ENCODE measurements at places on chromosomes 3 and 15. TPM values are rescaled to one million over a fixed set of nuclear protein-coding genes. Genes with fewer than 3 reads are reported as not detected.

DNA sequence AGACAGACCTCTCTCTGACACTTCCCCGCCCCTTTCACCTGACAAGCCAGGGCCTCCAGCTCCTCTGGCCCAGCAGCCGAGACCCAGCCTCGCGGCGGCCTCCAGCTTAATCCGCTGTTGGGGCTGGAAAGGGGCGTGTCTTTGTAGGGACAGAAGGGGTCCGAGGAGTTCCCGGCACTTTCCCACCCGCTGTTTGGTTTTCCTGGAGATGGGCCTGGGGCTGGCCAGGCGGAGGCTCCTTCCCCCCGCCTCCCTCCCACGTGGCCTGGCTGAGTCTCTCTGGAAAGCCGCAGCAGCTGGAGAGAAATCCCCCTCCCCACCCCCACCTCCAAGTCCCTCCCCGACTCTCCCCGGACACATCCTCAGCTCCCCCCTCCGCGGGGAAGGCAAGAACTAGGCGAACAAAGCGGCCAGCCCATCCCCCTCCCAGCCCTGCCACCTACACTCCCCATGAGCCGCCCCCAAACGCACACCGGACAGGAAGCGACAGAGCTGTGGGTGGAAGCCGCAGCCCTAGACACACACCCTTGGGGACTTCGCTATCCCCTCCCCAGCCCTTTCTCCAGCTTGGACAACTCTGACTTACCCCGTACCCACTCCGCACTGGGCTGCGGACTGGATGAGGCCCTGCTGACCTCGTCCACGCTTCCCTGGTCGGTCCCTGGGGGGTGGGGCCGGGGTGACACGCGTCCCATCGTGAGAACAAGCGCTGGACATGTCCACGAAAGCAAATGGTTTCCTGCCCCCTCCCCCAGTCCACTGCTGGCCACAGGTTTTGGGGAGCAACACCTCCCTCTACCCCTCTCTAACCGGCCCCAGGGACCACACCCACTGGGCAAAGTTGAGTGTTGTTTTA lies 1.2 kb downstream of the IGDCC4 start:
- DNase-seq = peak; percentile 23
- peaks cover 10% of the 10 kb centered on the region for H3K4me1 ChIP-seq
- H3K27me3 ChIP-seq = peaks cover 22% of the 10 kb centered on the region
- peak overlapping the region; percentile 73 for H3K4me3 ChIP-seq
- no peaks in the 10 kb centered on the region for H3K36me3 ChIP-seq

DNA sequence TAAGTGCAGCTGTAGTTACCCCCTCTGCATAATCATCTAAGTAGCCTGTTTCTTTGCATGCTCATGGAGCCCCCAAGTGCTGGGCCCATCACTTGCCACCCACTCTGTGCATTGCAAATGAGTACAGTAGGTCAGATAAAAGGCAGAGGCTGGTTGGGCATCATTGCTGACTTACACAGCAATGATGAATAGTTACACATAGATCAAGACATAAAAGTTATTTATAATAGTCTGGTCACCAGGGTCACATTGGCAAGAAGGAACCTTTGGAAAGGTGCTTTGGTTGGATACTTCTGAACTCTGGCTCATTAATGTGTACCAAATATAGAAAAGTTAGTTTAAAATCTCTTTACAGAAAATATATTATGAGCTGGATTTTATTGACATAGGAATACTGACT lies 111.6 kb downstream of the MITF start:
- no peak overlapping the region for H3K4me3 ChIP-seq
- DNase-seq = no peak
- peaks cover 32% of the 10 kb centered on the region for H3K27me3 ChIP-seq
- no peaks in the 10 kb centered on the region for H3K36me3 ChIP-seq
- H3K27ac ChIP-seq = no peak overlapping the region

GRCh38 chr3:46490338-46491084 lies 7.3 kb upstream of the RTP3 start:
- H3K27ac ChIP-seq = no peak overlapping the region
- H3K4me3 ChIP-seq = no peak overlapping the region
- H3K4me1 ChIP-seq = 0 out of 2 replicates have a peak, but pooled peaks cover 8% of the 10 kb centered on the region
- DNase-seq = peak; percentile 41
- no peaks in the 10 kb centered on the region for H3K36me3 ChIP-seq

- H3K36me3 ChIP-seq = no peaks in the 10 kb centered on the region
- no peak overlapping the region for H3K27ac ChIP-seq
- DNase-seq = no peak
- no peaks in the 10 kb centered on the region for H3K4me1 ChIP-seq
Measured at GRCh38 chr3:4562595-4562994, 69.4 kb downstream of the ITPR1 start.

DNA sequence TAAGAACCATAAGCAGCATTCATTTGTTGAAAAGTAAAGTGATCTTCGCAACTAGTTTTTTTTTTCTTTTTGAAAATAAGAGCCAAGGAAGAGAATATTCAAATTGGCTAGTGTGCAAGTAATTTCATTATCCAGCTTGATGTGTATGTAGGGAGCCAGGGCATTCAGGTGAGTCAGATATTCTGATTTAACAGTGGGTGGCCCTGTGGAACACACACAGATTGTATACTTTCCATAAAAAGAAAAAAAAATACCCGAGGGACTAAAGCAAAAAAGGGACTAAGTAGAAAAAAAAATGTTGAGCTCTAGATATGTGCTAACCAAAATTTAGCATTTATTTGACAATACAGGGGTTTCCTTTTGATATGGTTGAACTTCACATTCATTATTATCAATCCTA lies 96.9 kb upstream of the ROPN1 start:
- H3K27ac ChIP-seq = no peak overlapping the region
- H3K27me3 ChIP-seq = no peaks in the 10 kb centered on the region

DNA sequence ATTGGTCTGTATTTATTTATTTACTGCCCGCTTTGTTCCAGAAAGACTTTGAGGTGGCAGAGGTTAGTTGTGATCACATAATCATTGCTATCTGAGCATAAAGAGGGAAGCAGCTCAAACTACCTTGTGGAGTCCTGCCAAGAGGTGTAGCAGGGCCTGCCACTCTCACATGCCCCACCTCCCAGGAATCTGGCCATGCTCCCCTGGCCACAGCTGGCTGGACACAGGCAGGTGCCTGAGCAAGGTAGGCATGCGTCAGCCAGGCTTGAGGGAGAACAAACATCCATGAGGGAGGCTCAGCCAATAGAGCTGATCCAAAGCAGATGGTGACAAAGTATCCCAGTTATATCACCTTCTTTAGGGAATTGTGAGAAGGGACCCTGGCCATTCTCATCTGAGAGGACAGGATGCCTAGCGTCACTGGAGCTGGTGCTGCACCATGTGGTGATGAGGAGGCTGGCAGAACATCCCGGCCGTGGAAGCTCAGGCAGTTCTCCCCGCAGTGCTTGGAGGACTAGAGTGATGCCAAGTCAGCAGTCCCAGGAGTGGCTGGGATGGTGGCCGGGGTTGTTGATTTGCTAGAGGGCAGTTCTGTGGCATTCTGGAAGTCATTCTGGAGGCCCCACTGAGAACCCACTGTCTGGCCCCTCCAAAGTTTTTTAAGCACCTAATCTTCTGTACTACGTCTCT lies 6.8 kb upstream of the POLG start:
- no peak overlapping the region for H3K4me3 ChIP-seq
- no peaks in the 10 kb centered on the region for H3K4me1 ChIP-seq
- H3K36me3 ChIP-seq = no peaks in the 10 kb centered on the region
- H3K27me3 ChIP-seq = peaks cover 40% of the 10 kb centered on the region

DNA sequence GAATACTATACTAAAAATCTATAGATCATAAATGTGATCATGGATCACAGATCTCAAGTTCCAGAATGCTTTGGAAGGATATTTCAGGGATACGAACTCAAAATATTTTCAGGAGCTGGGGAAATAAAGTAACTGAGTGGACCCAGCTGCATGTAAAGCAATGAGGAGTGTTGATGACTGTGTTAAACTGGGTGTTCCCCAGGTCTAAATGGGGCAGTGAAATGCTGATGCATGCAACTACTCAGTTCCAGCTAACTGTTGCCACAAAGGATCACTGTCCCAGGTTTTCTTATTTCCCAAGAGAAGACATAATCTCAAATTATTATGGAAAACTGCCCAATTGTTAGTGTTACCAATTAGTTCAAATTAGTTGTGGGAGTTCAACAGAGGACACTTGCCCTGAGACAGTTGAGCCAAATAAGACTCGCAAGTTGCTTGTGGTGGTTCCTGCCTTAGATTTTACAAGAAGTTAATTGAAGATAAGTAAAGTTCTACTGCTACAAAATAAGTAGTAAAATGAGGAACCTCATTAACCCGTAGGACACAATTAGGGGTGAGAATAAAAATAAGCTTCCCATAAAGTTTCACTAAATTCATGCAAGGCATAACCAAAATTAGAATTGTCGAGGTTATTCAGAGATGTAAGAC lies 66.3 kb upstream of the IL12A start:
- DNase-seq = no peak
- H3K4me3 ChIP-seq = no peak overlapping the region
- no peaks in the 10 kb centered on the region for H3K27me3 ChIP-seq
- H3K27ac ChIP-seq = no peak overlapping the region
- H3K36me3 ChIP-seq = no peaks in the 10 kb centered on the region

DNA sequence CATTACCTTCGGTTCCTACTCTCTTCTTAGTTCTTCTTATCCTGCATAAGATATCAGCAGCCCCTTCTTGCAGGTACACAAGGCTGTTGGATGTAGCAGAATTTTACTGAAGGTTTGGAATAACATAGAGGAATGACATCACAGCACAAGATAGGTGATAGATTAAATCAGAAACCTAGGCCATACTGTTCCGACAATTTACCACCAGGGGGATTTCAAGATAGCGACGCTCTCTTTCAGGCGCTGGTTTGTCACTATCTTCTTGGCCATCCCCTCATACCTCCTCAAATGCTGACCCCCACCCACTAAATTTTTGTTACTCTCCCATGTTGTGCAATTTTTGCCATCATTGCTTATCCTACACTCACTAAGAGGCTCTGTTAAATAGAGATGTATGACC lies 3.5 kb downstream of the SIDT1 start:
- no peak for DNase-seq
- H3K4me1 ChIP-seq = 0 out of 2 replicates have a peak, but pooled peaks cover 4% of the 10 kb centered on the region
- H3K27me3 ChIP-seq = peaks cover 50% of the 10 kb centered on the region

GRCh38 chr3:107662586-107662985 lies 139.8 kb downstream of the BBX start:
- H3K36me3 ChIP-seq = no peaks in the 10 kb centered on the region
- H3K27me3 ChIP-seq = no peaks in the 10 kb centered on the region
- peaks cover 53% of the 10 kb centered on the region for H3K4me1 ChIP-seq

- H3K4me3 ChIP-seq = peak overlapping the region; percentile 84
- no peaks in the 10 kb centered on the region for H3K27me3 ChIP-seq
- peaks cover 34% of the 10 kb centered on the region for H3K36me3 ChIP-seq
- peak; percentile 79 for DNase-seq
Measured at GRCh38 chr15:49624056-49624455, 3.2 kb downstream of the DTWD1 start.

GRCh38 chr3:85652360-85652759 lies 693.6 kb downstream of the CADM2 start:
- H3K27me3 ChIP-seq = no peaks in the 10 kb centered on the region
- H3K4me3 ChIP-seq = no peak overlapping the region
- H3K4me1 ChIP-seq = no peaks in the 10 kb centered on the region
- no peak overlapping the region for H3K27ac ChIP-seq

DNA sequence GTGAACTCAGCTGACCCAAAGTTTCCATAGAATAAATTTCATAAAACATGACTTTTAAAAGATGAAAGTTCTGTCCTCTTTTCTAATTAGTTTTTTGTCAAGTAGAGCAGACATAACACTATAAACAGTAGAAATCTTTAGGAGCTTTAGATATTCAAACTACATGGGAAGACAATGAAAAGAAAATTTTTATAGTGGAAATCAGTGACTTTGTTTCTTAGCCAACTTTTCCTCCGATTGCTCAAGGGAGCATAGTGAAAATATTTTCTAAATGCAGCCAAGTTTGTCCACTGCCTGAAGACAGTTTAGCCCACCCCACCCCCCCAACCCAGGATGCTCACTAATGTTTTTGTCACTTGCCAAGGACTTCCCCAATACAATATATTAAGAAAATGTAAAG lies 114.9 kb downstream of the PLD1 start:
- no peak overlapping the region for H3K4me3 ChIP-seq
- H3K27ac ChIP-seq = no peak overlapping the region
- peaks cover 7% of the 10 kb centered on the region for H3K4me1 ChIP-seq
- no peaks in the 10 kb centered on the region for H3K27me3 ChIP-seq

GRCh38 chr15:64680097-64680496 lies 95.3 kb downstream of the RBPMS2 start:
- H3K4me1 ChIP-seq = no peaks in the 10 kb centered on the region
- no peak overlapping the region for H3K4me3 ChIP-seq
- no peak overlapping the region for H3K27ac ChIP-seq
- no peak for DNase-seq
- H3K27me3 ChIP-seq = no peaks in the 10 kb centered on the region

- DNase-seq = no peak
- H3K4me1 ChIP-seq = no peaks in the 10 kb centered on the region
- no peaks in the 10 kb centered on the region for H3K27me3 ChIP-seq
- H3K27ac ChIP-seq = no peak overlapping the region
Measured at GRCh38 chr3:171685116-171685895, 125.0 kb downstream of the PLD1 start.

GRCh38 chr15:92903631-92903965 lies 3.5 kb downstream of the CHD2 start:
- peak overlapping the region; percentile 98 for H3K27ac ChIP-seq
- peaks cover 47% of the 10 kb centered on the region for H3K4me1 ChIP-seq
- H3K4me3 ChIP-seq = peak overlapping the region; percentile 97

GRCh38 chr3:183318877-183319276 lies 65.8 kb downstream of the B3GNT5 start:
- peaks cover 15% of the 10 kb centered on the region for H3K4me1 ChIP-seq
- H3K36me3 ChIP-seq = no peaks in the 10 kb centered on the region
- H3K27me3 ChIP-seq = no peaks in the 10 kb centered on the region
- peak overlapping the region; percentile 12 for H3K27ac ChIP-seq
- DNase-seq = peak; percentile 37
- H3K4me3 ChIP-seq = no peak overlapping the region

- peak; percentile 92 for DNase-seq
- no peak overlapping the region for H3K27ac ChIP-seq
- peaks cover 66% of the 10 kb centered on the region for H3K36me3 ChIP-seq
- H3K4me3 ChIP-seq = no peak overlapping the region
- no peaks in the 10 kb centered on the region for H3K4me1 ChIP-seq
Measured at GRCh38 chr3:63993653-63994079, 29.6 kb downstream of the PSMD6 start.

- no peaks in the 10 kb centered on the region for H3K4me1 ChIP-seq
- no peaks in the 10 kb centered on the region for H3K27me3 ChIP-seq
- no peak overlapping the region for H3K27ac ChIP-seq
- no peak overlapping the region for H3K4me3 ChIP-seq
- DNase-seq = no peak
Measured at GRCh38 chr15:91253605-91254004, 153.5 kb downstream of the SV2B start.

GRCh38 chr3:15796771-15797641 lies 773 bp downstream of the ANKRD28 start:
- peak overlapping the region; percentile 95 for H3K4me3 ChIP-seq
- peaks cover 41% of the 10 kb centered on the region for H3K4me1 ChIP-seq
- H3K27ac ChIP-seq = peak overlapping the region; percentile 99
- peaks cover 18% of the 10 kb centered on the region for H3K36me3 ChIP-seq

Gene THRB
- total RNA-seq = 5.1 TPM

Gene CCDC54
- total RNA-seq = not detected

Gene C3orf20
- total RNA-seq = not detected

Gene NECTIN3
- 111 TPM for total RNA-seq

Gene DUOX2
- total RNA-seq = not detected

Gene EXD1
- not detected for total RNA-seq

Gene PLA2G4B
- 1.4 TPM for total RNA-seq

Gene CDC25A
- 4.3 TPM for total RNA-seq

Gene APOD
- total RNA-seq = 0.97 TPM

Gene CIDEC
- not detected for total RNA-seq

Gene PLSCR2
- total RNA-seq = not detected

Gene DPPA2
- total RNA-seq = not detected

Data from GM23248 (cell line).